Myocyte (in vitro differentiated cells): ENCODE measurements at places on chromosomes 4 and X. TPM values are rescaled to one million over a fixed set of nuclear protein-coding genes. Genes with fewer than 3 reads are reported as not detected.

DNA sequence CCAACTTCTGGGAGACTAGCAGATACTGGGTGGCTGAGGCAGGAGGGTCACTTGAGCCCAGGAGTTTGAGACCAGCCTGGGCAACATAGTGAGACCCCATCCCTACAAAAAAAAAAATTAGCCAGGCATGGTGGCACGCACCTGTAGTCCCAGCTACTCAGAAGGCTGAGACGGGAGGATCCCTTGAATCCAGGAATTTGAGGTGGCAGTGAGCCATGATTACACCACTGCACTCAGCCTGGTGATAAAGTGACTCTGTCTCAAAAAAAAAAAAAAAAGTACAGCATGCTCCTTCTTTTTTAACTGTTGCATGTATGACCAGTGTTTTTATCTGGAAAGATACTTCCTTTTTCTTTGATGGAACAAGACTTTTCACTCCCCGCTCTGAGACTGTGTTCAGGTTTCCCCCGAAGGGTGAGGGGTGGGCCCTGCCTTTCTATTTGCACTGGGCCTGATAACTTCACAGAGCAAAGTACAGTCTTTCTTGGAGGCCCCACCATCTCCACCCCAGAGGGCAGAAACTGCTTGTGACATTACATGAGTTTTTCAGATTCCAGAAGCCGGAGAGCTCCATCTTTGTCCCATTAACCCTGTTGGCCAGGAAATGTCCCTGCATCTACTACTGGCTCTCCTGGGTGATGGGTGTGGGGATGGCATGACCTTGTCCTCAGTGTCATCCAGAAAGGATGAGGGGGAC lies 35.2 kb downstream of the NYX start:
- DNase-seq: no peak

DNA sequence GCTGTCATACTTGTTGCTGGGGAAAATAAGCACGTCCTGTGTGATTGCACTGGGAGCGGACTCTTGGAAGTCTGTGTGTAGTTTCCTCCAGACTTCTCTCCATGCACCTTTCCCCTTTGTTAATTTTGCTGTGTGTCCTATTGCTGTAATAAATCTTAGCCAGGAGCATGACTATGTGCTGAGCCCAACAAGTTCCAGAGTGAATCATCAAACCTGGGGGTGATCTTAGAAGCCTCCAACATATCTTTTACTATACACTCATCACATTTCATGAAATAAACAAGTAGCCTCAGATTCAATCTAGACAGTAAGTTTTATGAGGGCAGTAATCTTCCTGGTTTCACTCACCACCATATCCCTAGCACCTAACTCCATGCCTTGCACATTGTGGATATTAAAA lies 43.3 kb upstream of the FGF13 start:
- no peak for DNase-seq

GRCh38 chr4:55851885-55852284 lies 1.6 kb upstream of the EXOC1 start:
- no peak for DNase-seq

DNA sequence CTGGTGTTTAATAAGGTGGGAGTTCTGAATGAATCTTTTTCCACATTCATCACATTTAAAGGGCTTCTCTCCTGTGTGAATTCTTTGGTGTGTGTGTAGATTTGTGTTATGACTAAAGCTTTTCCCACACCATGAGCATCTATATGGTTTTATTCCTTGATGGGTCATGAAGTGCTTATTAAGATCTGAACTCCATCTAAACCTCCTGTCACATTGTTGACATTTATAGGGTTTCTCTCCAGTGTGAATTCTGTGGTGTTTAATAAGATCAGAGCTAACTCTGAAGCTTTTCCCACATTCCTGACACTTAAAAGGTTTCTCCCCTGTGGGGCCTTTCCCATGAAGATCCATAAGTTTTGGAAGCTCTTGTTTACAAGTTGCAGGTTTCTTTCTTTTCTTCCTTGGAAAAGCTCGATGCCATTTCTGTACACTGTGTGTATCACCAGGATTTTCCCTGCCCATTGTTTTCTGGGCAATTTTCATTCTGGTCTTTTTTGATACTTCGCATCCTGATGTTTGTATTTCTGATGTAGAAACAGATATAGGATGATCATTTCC lies 21.9 kb upstream of the ETDC start:
- no peak for DNase-seq

DNA sequence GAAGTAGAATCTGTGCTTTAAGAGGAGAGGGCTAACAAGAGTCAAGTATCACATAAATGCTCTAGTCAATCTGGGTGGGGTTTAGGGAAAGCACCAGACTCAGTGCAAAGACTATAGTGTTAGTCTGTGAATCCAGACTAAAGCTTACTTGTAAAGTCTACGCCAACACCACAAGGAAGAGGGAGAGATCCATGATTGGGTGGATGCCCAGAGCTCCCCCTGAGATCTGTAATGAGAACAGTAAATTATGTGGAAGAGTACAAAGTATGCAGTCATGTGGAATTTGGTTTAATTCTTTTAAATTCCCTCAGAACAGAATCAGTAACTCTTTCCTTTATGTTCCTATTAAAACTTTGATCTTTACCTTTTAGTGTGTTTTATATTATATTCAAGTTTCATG lies 354.7 kb upstream of the SPANXN4 start:
- no peak for DNase-seq

DNA sequence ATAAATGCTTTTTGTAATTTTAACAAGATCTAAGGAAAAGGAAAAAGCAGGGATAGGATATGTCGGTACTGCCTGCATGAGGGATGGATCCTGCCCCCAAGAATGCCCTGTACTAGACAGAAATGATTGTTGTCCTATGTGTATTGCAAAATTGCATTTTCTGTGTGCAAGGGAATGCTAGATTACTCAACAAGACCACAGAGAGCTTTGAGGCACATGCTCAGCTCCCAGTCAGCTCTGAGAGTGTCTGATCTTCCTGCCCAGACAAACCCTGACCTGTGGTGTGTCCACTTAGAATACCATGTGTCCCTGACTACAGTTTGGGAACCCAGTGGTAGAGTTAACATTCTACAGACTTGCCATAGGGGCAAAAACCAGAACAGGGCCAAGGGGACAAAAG lies 129.2 kb upstream of the PAK3 start:
- DNase-seq: peak; percentile 18

DNA sequence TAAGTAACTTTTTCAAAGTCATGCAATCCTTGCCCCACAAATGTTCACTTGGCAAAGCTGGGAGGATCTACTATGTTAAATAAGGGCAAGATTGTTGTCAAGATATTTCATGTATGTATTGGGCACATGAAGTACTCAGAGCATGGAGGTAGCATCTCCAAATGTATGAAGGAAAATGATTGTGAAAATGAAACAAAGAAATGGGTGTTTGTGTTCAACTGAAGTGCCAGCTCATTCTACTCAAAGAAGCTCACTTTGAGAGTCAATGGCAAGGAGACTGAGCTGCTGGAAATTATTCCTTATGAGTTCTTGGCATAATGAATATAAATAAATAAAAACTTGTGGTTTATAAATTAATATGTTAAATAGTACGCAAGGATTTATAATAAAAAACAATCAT lies 124.5 kb upstream of the ARSJ start:
- DNase-seq: no peak

- DNase-seq: no peak
These were observed 5.0 kb downstream of the GPC3 start for GRCh38 chrX:133980406-133980805.

- no peak for DNase-seq
These were observed 39.5 kb upstream of the CD40LG start for GRCh38 chrX:136608295-136608933.

GRCh38 chr4:146132445-146132844 lies 43.1 kb upstream of the LSM6 start:
- DNase-seq: no peak

GRCh38 chr4:55955710-55956109 lies 7.0 kb downstream of the CEP135 start:
- no peak for DNase-seq

GRCh38 chr4:114249561-114249960 lies 270.1 kb upstream of the ARSJ start:
- DNase-seq: no peak

GRCh38 chr4:38510201-38510600 lies 153.8 kb upstream of the KLF3 start:
- DNase-seq: no peak

- DNase-seq: no peak
These were observed 219.3 kb downstream of the SPRY1 start for GRCh38 chr4:123615901-123616300.

DNA sequence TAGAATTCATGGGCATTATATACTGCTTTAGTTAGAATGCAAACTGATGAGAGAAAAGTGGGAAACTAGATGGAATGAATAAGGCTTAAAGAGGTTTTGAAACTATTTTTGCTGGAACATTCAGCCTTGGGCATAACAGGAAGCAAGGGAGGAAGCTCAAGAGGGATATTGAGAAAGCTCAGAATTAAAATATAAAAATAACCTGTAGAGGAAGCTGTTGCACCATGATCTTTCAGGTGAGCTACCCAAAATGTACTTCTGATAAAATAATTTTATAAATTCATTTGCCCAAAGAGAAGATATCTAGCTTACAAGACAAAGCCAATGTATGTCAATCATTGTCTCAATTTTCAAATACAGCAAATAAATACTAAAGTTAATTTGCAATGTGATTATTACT lies 11.3 kb downstream of the GC start:
- DNase-seq: no peak

- DNase-seq: no peak
These were observed 28.8 kb downstream of the MSL3 start for GRCh38 chrX:11786862-11787261.

DNA sequence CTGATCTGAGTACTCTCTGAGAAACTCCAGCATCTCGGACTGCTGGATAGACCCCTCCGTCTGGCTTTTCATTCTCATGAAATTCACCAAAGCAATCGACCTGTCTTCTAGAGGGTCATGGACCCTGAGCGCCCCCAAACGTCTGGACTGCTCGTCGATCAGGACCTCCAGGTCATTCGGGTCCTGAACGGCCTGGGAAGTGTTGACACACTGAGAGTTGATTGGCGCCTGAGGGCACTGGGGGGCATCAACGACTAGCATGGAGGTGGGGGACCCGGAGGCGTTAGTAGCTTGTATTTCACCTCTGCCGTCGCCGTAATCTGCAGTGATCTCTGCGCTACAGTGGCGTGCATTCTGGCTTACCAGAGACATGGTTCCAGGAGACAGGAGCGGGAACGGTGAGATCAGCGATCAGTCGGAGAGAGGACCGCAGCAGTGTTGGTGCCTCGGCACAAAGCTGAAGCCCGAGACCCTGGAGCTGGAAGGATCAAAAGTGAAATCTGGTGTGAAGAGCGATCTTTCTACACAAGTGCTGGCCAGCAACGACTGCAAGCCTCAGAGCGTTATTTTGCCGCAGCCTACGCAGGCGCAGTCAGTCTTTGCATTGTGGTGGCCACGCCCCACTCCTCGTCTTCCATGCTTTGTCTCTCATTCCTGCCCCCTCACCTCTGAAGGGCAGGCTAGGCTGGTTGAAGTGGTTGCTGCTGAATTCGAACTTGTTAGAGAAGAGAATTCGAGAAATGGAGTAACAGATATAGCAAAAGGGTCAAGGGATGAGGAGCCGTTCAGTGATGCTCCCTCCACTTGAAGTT lies at the start of gene MAGEE2:
TSS of gene MAGEE2 (minus strand) at position 575 of the 812 bp plus-strand sequence. CDS start at position 372, 203 bp downstream.
- DNase-seq: no peak

DNA sequence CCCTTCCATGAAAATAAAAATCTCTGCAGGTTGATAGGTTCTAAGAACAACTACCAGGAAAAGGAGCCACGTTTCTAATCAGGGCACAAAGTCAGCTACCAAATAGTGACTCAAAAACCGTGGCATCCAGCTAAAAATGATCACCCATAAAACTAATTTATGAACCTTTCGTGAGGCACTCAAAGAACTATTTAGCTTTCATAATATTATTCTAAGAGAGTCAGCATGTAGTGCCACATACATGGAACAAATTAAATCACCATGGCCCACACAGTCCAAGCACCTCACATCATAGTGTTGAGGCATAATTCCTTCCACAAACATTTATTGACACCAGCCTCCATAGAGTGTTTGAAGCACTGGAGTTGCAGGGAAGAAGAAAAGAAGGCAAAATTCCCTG lies 252.0 kb upstream of the PPARGC1A start:
- DNase-seq: no peak

GRCh38 chr4:147678796-147679549 lies 5.0 kb downstream of the PRMT9 start:
- DNase-seq: no peak

DNA sequence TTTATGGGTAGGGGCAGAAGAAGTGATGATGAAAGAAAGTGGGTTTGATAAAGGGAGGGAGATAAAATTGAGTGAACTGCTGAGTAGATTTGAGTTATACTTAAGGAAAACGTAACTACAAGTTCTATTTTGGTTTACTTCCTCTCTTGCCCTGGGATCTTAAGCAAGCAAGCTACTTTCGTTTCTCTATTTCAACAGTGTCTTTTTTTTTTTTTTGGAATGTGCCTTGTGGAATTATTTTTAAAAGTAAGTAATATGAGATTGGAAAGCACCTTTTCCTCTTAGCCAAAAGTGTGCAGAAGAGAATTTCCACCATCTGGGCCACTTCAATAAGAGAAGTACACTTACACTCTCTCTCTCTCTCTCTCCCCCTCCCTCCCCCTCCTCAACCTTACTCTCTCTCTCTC lies 16.0 kb upstream of the C4orf36 start:
- DNase-seq: no peak

- no peak for DNase-seq
These were observed 69.4 kb upstream of the PGM2 start for GRCh38 chr4:37757121-37757520.

GRCh38 chrX:80335062-80335830 lies 85.0 kb upstream of the TENT5D start:
- no peak for DNase-seq

The HGFAC gene
- total RNA-seq: 0.47 and 0.48 TPM in 2 replicates

The CCKAR gene
- 0.19 TPM in 1 of 2 replicates, not detected in the other for total RNA-seq

The WNK3 gene
- 0.05 TPM in 2 replicates for total RNA-seq

The MYOZ2 gene
- total RNA-seq: 153 and 182 TPM in 2 replicates

The TCEAL4 gene
- 153 and 202 TPM in 2 replicates for total RNA-seq

The MAGEC2 gene
- total RNA-seq: not detected in 2 replicates

The GYG2 gene
- 12.0 and 14.4 TPM in 2 replicates for total RNA-seq
